ENCODE measurements at places on chromosomes 12 and 14.

GRCh38 chr14:33463731-33464130, 487.1 kb downstream of the EGLN3 start:
- H3K27me3 ChIP-seq, result no peaks in the 10 kb centered on the region
- no peaks in the 10 kb centered on the region for H3K4me1 ChIP-seq
- H3K27ac ChIP-seq, result no peak overlapping the region

- no peaks in the 10 kb centered on the region for H3K36me3 ChIP-seq
- no peak for DNase-seq
- H3K4me3 ChIP-seq, result peak overlapping the region; percentile 41
- H3K4me1 ChIP-seq, result peaks cover 43% of the 10 kb centered on the region
- peaks cover 85% of the 10 kb centered on the region for H3K27me3 ChIP-seq
Measured at GRCh38 chr14:60647081-60647836, 2.0 kb downstream of the SIX1 start.

DNA sequence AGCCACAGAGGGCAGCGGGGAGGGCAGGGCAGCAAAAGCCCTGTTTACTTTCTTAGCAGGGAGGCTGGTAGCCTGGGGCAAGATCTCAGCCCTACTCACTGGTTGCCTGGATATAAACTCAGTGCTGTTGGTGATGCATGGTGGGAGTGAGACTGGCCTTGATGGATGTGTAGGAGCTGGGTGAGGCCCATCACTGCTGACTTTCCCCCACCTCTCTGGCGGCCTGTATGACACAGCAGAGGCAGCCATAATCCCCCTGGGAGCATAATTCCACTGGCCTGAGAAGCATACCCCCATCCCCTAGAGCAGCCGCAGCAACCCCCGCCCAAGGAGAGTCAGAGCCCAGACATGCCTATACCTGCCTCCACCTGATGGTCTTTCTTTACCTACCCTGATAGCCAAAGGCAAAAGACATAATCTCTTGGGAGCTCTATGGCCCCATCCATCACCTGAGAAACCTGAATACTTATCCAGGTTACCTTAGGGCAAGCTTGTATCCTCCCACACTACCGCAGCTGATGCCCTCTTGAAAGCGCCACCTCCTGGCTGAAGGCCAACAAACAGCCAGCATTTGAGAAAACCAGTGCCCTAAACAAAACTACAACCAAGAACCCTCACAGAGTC, 59.3 kb downstream of the DNAI7 start:
- peaks cover 1% of the 10 kb centered on the region for H3K36me3 ChIP-seq
- DNase-seq, result peak; percentile 30
- H3K27me3 ChIP-seq, result peaks cover 1% of the 10 kb centered on the region
- no peaks in the 10 kb centered on the region for H3K4me1 ChIP-seq
- no peak overlapping the region for H3K4me3 ChIP-seq

- H3K27me3 ChIP-seq, result no peaks in the 10 kb centered on the region
- no peak for DNase-seq
- no peaks in the 10 kb centered on the region for H3K4me1 ChIP-seq
- H3K4me3 ChIP-seq, result no peak overlapping the region
- no peak overlapping the region for H3K27ac ChIP-seq
- H3K36me3 ChIP-seq, result no peaks in the 10 kb centered on the region
Measured at GRCh38 chr14:22190411-22191191, 398.4 kb downstream of the DAD1 start.

DNA sequence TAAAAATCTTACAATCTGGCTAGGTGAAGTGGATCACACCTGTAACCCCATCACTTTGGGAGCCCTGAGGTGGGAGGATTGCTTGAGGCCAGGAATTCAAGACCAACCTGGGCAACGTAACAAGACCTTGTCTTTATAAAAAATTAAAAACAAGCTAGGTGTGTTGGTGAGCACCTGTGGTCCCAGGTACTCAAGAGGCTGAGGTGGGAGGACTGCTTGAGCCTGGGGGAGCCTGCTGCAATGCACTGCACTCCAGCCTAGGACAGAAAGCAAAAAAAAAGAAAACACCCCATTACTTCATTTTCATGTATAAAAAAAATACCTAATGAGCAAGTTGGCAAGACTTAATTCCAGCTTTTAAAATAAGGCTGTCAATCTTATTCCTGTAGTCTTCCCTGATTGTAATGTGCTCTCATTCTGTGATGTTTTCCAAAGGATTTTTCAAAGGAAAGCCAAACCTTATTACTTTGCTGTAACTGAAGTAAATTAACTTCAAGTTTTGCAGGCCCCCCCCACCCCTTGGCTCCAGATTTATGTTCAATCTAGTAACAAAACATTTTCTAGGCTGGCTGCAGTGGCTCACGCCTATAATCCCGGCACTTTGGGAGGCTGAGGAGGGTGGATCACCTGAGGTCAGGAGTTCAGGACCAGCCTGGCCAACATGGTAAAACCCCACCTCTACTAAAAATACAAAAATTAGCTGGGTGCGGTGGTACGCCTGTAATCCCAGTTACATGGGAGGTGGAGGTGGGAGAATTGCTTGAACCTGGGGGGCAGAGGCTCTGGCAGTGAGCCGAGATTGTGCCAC, 3.3 kb upstream of the ZCCHC8 start:
- H3K4me1 ChIP-seq, result peaks cover 19% of the 10 kb centered on the region
- no peak for DNase-seq
- H3K27ac ChIP-seq, result peak overlapping the region; percentile 52
- H3K4me3 ChIP-seq, result no peak overlapping the region

GRCh38 chr14:92456215-92457015, 57.2 kb upstream of the RIN3 start:
- H3K27ac ChIP-seq, result no peak overlapping the region
- DNase-seq, result peak; percentile 42
- no peaks in the 10 kb centered on the region for H3K27me3 ChIP-seq
- H3K4me1 ChIP-seq, result peaks cover 23% of the 10 kb centered on the region

DNA sequence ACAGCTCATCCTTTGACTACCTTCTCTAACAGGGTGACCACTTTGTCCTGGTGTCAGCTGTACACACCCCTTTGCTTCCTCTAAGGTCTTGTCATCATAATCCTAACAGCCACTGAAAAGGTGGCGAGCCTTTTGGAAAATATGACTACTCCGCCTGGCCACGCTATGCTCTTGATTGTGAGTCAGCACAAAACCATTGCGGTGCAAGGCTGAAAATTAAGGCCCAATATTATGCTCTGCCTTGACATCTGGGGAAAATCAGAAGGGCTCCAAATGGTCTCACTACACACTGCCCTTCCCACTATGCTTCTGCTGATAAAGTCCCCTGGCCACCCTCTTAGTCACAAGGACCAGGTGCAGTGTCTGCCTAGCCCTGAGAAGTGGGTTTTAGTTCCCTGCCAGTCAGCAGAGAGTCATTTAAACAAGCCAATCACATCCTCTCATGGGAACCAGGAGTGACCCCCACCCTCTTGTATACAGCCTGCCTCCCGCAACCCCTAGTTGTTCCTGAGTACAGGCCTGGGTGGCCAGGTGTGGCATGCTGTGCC, 34.3 kb downstream of the FGD6 start:
- H3K36me3 ChIP-seq, result no peaks in the 10 kb centered on the region
- peak; percentile 36 for DNase-seq

GRCh38 chr12:62724285-62724684, 210.7 kb downstream of the PPM1H start:
- DNase-seq, result no peak
- H3K4me1 ChIP-seq, result no peaks in the 10 kb centered on the region
- no peak overlapping the region for H3K27ac ChIP-seq
- no peaks in the 10 kb centered on the region for H3K27me3 ChIP-seq
- H3K4me3 ChIP-seq, result no peak overlapping the region

DNA sequence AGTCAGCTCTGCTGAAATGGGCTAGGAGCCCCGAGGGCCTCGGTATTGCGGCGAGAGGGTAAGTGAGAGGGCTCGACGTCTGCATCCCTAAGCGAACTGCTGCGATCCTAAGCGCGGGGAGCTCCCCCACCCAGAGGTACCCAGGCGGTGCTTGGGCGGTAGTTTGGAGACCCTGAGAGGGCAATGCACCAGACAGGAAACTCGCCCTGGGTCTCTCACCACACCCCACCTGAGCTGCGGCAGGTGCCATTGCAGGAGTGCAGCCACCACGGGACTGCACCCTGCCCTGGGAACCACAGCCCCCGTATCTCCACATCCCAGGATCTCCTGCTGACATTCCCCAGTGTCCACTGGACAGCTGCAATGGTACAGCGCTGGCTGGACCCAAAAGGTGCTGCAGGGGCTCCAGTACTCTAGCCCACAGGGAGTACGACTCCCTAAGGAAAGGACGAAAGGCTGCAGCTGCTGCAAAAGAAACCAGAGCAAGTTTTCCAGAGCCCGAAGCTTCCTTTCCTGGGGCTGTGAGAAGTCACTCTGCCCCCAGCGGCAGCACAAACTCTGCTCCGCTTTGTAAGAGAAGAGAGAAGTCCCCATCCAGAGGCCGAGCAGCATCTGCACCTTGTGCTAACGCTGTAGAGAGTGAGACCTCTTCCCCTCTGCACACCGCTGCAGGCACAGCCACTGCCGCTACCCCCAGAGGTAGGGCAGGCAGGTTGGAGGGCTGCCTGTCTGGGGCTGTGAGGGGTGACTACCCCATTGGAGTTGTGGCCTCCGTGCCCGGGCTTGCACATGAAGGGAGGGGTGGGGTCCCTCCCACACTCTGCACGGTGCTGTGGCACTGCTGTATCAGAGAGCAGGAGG, 31.1 kb upstream of the MON2 start:
- peak overlapping the region; percentile 68 for H3K4me3 ChIP-seq
- no peak overlapping the region for H3K27ac ChIP-seq
- H3K36me3 ChIP-seq, result no peaks in the 10 kb centered on the region
- H3K4me1 ChIP-seq, result peaks cover 6% of the 10 kb centered on the region

GRCh38 chr12:32765906-32766305, 10.2 kb upstream of the YARS2 start:
- no peak overlapping the region for H3K27ac ChIP-seq
- no peak overlapping the region for H3K4me3 ChIP-seq
- H3K36me3 ChIP-seq, result no peaks in the 10 kb centered on the region
- no peaks in the 10 kb centered on the region for H3K4me1 ChIP-seq
- H3K27me3 ChIP-seq, result peaks cover 14% of the 10 kb centered on the region

DNA sequence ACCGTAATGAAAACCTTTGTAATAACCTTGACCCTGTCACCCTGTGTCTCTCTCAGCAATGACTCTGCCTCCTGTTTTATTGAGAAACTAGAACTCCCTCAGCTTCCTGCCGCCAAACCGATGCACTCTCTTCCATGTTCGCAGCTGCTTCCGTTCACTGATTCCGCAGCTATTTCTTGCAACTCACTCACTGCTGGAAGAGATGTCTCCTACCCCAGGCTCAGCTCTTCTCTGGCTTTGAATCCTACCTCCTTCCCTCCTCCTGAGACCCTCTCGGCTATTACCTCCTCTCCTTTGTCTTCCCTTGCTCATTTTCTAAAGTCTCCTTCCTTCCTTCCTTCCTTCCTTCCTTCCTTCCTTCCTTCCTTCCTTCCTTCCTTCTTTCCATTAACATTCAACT, 71.0 kb downstream of the ESRRB start:
- peaks cover 7% of the 10 kb centered on the region for H3K27me3 ChIP-seq
- H3K36me3 ChIP-seq, result no peaks in the 10 kb centered on the region
- H3K4me3 ChIP-seq, result no peak overlapping the region
- H3K27ac ChIP-seq, result no peak overlapping the region

- DNase-seq, result no peak
- H3K36me3 ChIP-seq, result peaks cover 3% of the 10 kb centered on the region
- H3K4me3 ChIP-seq, result no peak overlapping the region
- peaks cover 11% of the 10 kb centered on the region for H3K4me1 ChIP-seq
- peak overlapping the region; percentile 2 for H3K27ac ChIP-seq
Measured at GRCh38 chr12:118269806-118270205, 102.9 kb downstream of the TAOK3 start.

DNA sequence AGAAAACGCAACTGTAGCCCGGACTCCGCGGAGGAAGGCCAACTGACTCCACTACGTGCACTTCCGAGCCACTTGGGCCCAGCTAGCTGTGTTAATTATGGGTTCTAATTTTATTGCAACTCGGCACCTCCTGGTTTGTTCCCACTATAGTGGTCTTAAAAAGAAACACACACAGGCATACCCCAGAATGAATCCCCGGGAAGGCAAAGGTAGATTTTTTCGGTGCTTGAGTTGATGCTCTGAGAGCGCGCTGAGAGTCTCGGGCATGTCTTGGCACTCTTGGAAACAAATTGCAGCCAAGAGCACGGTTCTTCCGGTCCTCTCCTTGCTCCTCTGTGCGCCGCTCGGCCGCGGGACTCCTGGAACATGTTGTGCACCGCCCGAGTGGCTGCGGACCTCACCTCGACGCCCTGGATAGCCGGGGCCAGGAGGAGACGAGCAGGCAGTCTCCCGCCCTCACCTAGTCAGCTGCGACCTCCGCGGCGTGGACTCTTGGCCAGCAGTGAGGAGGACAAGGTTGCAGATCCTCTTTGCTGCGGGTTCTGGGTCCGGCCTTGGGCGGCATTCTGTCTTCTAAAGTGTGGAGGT, 6.8 kb upstream of the PAX9 start:
- H3K4me1 ChIP-seq, result peaks cover 15% of the 10 kb centered on the region
- no peak overlapping the region for H3K4me3 ChIP-seq
- H3K36me3 ChIP-seq, result no peaks in the 10 kb centered on the region

GRCh38 chr12:57133013-57133569, 4.8 kb downstream of the LRP1 start:
- DNase-seq, result no peak
- H3K27me3 ChIP-seq, result no peaks in the 10 kb centered on the region
- H3K27ac ChIP-seq, result no peak overlapping the region
- peaks cover 11% of the 10 kb centered on the region for H3K4me1 ChIP-seq

DNA sequence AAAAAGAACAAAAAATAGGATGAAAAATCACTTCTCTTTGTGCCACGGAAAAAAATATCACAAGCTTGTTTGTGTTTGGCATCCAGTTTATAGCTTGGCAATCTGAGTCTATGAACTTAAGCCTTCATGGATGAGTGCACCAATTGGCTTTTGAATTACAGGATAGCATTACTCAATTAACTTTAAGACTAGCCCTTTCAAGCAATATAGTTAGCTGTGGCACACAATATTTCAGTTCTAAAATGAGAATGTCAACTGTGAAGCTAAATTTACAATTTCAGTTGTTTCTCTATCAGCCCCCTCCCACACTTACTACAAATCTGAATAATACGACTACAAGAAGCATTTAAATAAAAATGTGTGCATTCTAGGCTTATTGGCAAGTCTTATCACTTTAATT, 8.3 kb downstream of the RERG start:
- no peaks in the 10 kb centered on the region for H3K36me3 ChIP-seq
- H3K4me3 ChIP-seq, result no peak overlapping the region
- no peak overlapping the region for H3K27ac ChIP-seq
- no peaks in the 10 kb centered on the region for H3K4me1 ChIP-seq
- H3K27me3 ChIP-seq, result peaks cover 10% of the 10 kb centered on the region

DNA sequence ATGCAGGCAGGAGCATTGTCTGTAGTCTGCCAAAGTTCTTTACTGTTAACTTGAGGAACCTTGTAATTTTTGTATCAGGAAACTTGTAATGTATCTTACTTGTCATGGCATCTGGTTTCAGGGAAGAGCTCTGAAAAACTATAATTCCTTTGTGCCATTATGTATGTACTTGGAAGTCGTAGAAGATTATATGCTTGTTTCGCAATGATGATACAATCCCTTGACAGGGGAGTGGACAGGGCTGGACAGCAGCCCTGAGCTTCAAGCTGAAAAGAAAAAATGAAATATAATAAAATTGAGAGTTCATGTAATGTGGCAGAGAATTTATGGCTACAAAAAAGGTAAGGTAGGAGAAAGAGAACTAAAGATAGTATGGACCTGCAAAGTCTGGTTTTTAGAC, 7.4 kb upstream of the DLGAP5 start:
- H3K4me3 ChIP-seq, result no peak overlapping the region
- H3K4me1 ChIP-seq, result no peaks in the 10 kb centered on the region
- DNase-seq, result no peak

GRCh38 chr12:121250359-121250758, 40.4 kb downstream of the P2RX4 start:
- H3K27ac ChIP-seq, result no peak overlapping the region
- peaks cover 44% of the 10 kb centered on the region for H3K36me3 ChIP-seq
- peaks cover 4% of the 10 kb centered on the region for H3K4me1 ChIP-seq
- no peaks in the 10 kb centered on the region for H3K27me3 ChIP-seq
- DNase-seq, result no peak

Measured in activated CD8-positive, alpha-beta T cell treated with anti-CD3 and anti-CD28 coated beads for 36 hours (primary cell).